ENCODE measurements at places on chromosomes 2 and 18.

GRCh38 chr2:64604155-64604554 lies 49.6 kb downstream of the SERTAD2 start:
- DNase-seq: no peak

DNA sequence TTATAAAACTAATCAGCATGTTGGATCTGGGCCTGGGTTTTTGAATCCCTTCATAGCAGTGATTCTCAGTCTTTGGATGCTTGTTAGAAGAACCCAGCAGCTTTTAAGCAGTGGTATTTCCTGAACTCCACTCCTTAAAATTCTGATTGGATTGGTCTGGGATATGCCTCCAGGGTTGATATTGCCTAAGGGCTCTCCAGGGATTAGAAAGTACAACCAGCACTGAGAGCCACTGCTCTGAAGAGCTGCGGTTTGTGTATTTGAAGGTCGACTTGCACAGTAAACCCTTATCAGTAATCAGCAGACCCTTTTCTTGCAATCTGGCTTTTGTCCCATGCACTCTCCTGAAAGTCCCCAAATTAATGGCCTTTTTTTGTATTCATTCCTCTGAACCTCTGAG lies 17.0 kb upstream of the RBMS1 start:
- DNase-seq: no peak

- no peak for DNase-seq
These were observed 14.8 kb downstream of the COL5A2 start for GRCh38 chr2:189164746-189165145.

DNA sequence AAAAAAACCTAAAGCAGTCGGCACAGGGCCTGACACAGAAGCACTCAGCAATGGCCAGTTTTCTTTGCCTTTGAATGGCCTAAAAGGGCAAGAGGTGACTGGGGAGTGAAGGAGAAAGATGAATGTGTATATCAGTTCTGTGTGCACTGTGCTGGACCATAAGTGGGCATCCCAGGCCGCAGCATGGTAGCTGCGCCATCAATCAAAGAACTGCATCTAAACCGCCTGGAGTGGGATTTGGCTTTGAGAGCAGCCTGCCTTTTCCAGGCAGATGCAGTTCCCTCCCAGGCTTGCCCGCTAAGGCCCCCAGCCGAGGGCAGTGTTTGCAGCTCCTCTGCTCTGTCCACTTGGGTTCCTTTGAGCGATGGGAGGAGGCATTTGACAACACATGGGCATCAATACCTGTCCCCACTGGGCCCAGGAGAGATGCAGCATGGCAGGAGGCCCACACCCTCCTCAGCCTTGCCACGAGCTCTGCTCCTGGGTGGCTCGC lies 144.1 kb downstream of the FAM210A start:
- no peak for DNase-seq

- DNase-seq: no peak
These were observed 53.2 kb upstream of the CCDC85A start for GRCh38 chr2:56130463-56131070.

DNA sequence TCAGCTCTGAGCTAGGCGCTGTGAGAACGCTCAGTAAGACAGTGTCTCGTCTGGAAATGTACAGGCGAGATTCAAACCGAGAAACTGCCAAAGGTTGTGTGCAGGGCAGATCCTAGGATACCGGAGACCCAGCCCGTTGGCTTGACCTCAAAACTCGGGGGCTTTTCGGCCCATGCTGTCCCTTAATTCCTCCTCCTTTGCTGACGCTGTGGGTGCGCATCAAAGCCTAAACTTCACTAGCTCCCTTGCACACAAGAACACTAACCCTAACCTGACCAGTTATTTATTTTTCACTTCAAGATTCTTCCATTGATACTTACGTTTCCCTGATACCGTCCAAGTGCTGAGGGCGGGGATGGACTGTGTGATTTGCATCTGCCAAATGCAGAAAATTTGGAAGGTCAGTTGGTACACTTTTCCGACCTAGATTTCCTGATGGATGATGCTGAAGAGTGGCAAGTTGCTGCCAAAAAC lies 1.0 kb upstream of the AAK1 start:
- DNase-seq: no peak

- no peak for DNase-seq
These were observed 178.1 kb downstream of the RAB3GAP1 start for GRCh38 chr2:135230150-135230549.

DNA sequence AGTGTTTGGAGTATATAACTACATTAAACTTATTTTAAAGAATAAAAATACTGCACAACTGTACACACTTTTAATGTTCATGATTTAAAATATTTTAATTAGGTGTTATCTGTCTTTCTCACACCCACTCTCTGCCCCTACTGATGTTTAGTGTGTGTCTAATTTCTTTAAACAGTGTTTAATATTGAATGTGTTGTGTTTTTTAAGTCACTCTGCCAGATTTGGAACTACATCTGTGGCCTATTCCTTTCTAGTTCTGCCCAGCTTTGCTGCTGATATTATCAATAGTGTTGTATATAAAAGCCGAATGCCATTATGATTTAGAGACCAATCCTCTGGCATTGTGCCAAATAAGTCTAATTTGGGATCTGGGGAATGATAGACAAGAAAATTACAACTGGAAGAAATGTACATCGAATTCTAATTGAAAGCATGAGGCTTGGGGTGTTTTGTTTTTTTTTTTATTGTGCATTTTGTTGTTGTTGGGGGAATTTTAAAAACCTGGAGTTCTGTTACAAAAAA lies 398.0 kb downstream of the CPS1 start:
- DNase-seq: no peak

- no peak for DNase-seq
These were observed 654.5 kb upstream of the CDH2 start for GRCh38 chr18:28831476-28831875.

DNA sequence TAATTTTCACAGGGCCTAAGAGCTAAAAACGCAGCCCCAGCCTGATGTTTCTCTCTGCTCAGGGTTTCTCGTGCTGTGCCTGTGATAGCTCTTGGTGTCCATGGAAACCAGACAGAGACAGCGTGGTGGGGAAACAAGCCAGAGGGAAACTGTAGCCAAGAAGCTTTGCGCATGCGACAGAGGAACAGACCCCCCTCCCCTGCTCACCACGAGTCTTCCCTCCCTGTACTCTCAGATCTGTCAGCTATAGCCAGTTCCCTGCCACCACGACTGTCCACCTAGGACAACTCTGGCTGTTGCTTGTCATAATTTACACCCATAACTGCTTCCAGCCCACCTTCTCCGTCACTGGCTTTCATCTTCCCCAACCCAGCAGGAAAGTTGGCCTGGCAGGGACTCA lies 13.2 kb upstream of the DNAJC27 start:
- DNase-seq: no peak

GRCh38 chr18:63078471-63078870 lies 241.1 kb downstream of the BCL2 start:
- no peak for DNase-seq

GRCh38 chr2:37793004-37793403 lies 121.6 kb upstream of the CDC42EP3 start:
- DNase-seq: no peak

DNA sequence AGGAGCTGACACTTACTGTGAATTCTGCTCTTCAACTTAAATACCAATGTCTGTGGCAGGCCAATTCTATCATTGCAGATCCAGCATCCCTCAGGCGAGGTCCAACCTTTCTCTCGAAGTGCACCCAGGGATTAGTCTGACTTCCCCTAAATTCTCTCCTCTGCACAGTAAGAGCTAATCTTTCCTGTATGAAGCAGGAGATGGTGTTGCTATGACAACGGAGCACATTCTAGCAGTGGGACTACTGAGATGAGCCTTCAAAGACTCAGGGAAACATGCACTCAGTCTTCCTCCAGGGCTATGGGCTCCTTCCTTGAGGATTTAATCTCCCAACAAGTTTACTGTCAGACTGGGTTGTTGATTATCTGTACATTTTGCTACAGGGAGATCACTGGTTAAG lies 176.3 kb downstream of the NOL4 start:
- DNase-seq: no peak

GRCh38 chr2:241876528-241877196 lies 7.1 kb downstream of the RTP5 start:
- no peak for DNase-seq

DNA sequence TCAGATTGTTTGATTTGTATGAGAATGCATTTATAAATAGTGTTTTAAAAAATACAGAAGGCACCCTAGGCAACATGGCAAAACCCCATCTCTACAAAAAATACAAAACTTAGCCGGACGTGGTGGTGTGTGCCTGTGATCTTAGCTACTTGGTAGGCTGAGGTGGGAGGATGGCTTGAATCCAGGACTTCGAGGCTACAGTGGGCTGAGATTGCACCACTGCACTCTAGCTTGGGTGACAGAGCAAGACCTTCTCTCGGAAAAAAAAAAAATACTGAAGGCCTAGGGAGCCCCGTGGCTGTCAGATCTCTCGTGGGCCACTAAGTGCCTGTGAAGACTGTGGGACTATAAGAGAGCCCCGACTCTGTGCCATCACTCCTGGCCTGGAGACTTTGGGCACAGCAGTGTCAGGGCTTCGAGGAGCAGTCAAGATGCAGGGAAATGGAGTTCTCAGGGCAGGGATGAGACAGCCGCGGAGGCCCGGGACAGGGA lies 40.5 kb downstream of the MYO7B start:
- DNase-seq: no peak

DNA sequence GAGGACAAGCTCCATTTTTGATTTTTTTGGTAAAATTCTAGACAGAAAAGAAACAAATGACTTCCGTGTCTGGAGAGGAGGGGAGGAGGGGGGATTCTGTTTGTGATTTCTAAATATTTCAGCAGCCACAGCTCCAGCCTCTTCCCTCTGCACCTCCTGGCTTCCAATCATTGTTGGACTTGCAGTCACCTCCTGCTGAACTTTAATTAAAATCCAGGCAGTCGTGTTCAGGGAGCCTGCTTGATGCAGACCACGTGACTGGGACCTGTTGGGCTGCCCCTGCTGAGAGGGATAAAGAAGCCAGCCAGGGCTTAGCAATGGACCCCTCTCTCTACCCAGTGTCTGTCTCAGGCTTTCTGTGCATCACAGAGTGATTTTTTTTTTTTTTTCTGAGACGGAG lies 115.1 kb downstream of the SH3BP4 start:
- DNase-seq: no peak

- DNase-seq: no peak
These were observed 147.6 kb upstream of the SMAD7 start for GRCh38 chr18:49098386-49098785.

DNA sequence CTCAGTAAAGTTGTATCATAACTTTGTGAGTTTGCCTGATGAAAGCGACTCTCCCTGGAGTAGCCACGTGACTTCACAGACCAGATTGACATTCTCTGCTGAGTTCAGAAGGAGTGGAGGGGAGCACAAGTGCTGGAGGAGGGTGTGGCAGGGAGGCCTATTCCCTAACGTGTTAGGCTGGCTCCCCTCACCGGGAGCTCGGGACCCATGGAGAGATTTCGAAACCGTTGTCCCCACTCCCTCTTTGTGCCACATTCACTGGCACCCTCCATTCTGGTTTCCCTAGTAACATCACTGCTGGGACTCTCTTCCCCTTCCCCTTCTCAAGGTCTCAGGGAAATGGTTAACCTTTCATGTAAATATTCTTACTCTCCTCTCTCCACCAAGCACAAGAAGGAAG lies 279.9 kb downstream of the ALPK2 start:
- DNase-seq: no peak

DNA sequence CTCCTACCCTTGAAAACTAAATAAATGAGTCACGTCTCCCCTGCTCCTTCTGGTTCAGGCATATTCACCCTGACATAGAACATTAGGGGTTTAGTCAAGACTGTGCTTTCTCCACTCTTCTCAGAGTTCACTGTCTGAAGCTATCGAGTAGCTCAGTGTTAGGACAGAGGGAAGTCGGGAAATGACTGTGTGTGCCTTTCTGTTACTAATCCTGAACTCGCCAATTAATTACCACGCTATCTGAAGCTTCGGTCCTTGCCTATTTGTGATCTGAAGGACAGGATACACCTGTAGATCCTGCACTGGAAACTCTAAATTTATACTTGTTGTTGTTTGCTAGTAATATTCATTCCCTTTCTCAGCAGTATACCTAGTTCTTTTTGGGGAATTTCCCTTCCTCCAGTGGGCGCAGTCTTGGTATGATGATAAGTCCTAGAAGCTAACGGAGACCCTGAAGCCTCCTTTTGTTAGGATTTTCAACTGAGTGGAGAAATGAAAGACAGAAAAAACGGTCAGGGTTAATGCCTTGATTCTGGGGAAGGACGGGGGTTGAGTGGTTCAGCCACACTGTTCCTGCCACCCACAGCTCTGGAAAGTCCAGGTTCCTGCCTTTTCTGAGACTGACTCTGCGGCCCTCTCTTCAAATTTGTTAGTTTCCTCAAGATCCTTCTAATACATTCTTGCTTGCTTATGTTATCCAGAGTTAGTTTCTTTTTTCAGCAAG lies 218.0 kb downstream of the DLGAP1 start:
- DNase-seq: no peak

GRCh38 chr18:48939205-48940097 lies 11.3 kb downstream of the SMAD7 start:
- no peak for DNase-seq

GRCh38 chr2:74755386-74755785 lies 78.5 kb upstream of the HK2 start:
- no peak for DNase-seq

GRCh38 chr18:63342206-63342605 lies 22.6 kb upstream of the BCL2 start:
- DNase-seq: no peak

DNA sequence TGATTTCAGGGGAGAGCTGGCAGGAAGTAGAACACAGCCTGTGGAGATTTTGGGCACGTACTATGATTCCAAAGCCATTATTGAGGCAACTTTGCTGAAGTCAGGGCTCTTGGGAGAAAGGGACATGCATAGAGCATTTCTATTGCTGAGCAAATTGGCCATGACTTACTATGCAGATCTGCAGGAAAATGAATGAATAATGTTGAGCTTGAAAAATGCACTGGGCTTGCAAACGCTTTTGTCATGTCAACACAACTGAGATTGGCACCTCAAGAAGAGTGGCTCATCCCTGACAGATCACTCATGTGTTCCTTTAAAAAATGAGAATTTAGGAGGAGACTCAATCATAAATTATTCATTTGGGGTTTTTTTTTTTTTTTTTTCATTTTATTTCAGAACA lies 230.5 kb downstream of the MBD2 start:
- no peak for DNase-seq

DNA sequence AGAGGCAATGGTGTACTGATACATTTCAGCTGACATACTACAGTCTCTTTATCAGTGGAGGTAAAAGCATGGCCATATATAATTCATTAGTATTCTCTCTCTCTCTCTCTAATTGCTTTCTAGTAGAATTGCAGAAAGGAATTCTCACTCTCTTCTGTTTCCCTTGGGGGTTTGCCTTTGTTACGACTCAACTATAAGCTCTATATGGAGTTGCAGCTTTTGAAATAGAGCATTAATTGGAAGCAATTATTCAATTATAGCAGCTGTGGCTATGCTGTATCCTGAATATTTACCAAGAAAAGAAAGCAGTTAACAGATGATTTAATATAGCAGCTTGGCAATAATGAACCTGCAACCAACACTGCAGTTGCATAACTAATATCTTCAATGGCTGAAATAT lies 132.7 kb upstream of the STON1 start:
- no peak for DNase-seq

Data from stimulated activated CD8-positive, alpha-beta memory T cell treated with anti-CD3 and anti-CD28 coated beads, Interleukin-2, amount 100 ng/mL, for 1 hour (primary cell).